Stimulated activated CD4-positive, alpha-beta T cell treated with anti-CD3 and anti-CD28 coated beads, TNF-alpha, amount 100 ng/mL, for 48 hours (primary cell): ENCODE measurements at places on chromosomes 5 and 9.

- DNase-seq = no peak
Observed at GRCh38 chr5:169628892-169629291, 8.2 kb upstream of the DOCK2 start.

- DNase-seq = no peak
Observed at GRCh38 chr5:66413931-66414330, 182.3 kb upstream of the MAST4 start.

DNA sequence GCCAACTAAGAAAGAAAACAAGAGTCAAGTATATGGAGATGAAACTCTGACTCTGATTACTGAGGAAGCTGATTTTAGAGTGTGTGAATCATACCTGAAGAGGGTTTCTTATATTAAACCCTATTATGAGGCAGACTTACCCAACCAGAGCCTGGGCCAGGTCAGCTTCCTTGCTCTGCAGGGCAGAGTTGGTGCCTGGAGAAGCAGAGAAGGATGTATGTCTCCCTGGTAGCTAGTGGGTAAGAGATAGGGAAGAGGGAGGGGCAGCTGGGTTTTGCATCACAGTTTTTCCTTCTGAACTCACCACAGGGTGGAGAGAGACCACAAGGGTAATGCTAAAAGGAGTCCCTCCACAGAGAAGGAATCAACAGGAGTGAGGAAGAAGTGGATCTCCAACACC is 104.1 kb downstream of the CMYA5 start:
- DNase-seq = no peak

GRCh38 chr9:80040457-80040856 is 468.7 kb downstream of the TLE4 start:
- no peak for DNase-seq

- DNase-seq = no peak
Observed at GRCh38 chr5:119022017-119022745, 33.8 kb upstream of the DTWD2 start.

GRCh38 chr9:122193651-122194050 is 33.9 kb downstream of the MORN5 start:
- no peak for DNase-seq

DNA sequence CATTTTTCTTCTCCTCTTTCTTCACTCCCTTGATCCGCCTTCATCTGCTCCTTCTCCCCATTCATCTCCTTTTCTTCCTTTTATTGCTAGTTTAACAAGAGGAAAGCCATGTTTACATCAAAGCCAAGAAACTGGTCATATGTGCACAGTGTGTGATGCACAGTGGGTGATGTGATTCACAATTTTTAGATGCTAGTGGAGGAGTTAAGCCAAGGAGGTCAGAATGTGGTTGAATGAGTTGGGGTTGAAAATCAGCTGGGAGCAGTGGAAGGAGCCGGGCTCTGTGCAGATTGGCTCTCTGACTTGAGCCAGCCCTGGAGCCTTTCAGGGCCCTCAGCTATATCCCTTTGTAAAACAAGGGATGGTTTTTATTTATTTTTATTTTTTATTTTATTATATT is 7.3 kb downstream of the ACER2 start:
- DNase-seq = no peak

DNA sequence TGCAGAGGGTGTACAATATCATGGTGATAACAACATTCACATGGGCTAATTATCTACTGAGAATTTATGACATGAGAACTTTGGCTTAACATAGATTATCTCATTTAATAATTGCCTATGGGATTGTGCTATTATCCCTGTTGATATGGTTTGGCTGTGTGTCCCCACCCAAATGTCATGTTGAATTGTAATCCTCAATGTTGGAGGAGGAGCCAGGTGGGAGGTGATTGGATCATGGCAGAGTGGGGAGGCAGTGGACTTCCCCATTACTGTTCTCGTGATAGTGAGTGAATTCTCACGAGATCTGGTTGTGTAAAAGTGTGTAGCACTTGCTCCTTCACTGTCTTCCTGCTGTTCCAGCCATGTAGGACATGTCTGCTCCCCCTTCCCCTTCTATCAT is 186.4 kb downstream of the TRIM32 start:
- DNase-seq = no peak

GRCh38 chr5:69368458-69369339 is 621 bp downstream of the AK6 start:
- no peak for DNase-seq

DNA sequence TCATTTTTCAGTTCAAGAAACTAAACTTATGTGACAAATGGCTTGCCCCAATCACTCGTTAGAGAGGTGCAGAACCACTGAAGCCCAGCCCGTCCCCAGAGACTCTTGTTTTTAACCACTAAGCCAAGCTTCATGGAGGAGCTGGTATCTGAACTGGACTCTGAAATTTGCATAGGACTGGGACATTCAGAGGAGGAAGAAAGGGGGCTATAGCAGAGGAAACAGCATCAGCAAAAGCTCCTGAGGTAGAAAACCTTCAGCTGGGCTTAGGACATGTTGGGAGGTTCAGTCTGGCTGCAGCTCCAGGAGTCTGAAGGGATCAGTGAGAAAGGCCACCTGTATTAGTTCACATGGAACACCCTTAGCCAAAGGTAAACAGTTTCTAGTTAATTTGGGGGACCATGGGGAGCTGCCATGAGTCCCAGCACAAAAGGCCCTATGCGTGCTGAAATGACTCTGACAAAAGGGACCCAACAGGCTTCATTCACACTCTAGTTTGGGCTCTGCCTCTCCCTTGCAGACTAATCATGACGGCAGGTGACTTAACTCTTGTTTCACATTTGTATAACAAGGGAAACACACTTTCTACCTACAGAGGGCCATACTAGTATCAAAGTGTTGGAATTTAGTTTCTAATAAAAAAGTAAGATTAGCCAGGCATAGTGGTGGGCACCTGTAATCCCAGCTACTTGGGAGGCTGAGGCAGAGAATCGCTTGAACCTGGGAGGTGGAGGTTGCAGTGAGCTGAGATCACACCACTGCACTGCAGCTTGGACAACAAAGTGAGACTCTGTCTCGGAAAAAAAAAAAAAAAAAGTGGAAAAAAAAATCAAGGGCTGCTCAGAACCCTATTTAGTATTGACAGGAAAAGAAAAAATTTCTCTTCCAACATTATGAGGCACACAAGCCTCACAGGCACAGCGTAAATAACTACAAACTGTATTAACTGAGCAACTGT is 10.2 kb downstream of the FBXO10 start:
- DNase-seq = no peak

GRCh38 chr9:129962889-129963703 is 79.9 kb downstream of the FNBP1 start:
- DNase-seq = peak; percentile 63

DNA sequence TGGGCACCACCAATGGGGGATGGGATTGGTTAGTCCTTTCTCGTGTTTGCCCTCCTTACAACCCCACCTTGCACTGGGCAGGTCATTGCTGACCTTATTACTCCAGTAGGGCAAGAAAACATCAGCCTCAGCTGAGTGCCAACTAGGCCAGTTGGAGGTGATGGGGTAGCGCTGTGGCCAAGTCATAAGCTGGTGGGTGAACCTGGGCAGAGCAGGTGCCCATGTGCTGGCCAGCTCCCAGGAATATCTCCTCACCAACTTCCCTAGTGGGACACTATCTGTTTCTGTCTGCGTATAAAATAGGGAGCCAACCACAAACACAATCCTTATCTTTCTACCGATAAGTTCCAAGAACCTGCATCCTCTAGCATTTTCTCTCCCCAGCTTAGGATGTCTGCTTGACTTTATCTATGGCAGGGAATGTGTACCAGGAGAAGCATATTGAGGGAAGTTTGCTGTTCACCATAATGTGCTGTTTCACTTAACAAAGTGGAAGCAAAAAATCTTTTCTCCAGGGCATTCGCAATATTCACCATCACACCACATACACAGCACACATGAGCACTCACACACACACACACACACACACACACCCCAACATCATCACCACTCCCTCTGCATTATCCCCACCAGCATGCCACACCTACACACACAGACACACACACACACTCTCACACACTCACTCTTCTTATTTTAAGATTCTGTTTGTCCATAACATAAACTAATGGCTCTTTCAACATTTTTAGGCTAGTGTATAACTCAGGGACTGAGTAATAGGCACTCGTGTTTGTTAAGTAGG is 390.0 kb downstream of the ENC1 start:
- no peak for DNase-seq

DNA sequence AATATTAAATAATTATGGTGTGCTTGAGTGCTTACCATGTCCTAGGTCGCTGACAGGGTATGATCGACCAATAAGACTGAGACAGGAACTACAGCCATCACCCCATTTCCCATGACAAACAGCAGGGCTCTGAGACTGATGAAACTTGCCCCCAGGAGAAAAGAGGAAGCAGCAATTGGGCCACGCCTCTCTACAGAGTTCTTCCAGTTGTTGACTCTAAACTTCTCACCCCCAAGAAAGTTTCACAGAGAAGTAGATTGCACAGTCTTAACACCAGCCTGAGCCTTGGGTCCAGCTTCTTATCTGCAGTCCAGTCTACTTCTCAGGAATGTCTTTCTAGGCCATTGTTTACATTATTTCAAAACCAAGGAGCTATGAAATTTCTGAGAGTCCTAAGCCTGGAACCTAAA is 182.2 kb upstream of the ANKRD55 start:
- DNase-seq = no peak

DNA sequence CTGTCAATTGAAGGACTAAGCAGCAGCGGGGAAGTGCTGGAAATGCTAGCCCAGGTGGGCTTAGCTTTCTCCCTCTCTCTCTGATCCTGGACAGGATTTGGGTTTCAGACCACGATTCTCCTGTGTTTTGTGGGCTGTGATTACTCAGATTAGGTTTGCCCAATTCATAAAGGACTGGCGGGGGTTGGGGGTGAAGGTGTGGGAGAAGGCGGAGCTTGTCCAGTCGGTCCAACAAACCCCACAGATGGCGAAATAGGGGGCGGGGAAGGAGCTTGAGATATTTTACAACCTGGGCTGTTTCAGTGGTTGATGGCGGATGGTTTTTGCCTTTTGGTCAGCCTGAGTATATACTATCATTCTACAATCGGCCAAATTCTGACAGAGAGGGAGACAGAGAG is 35.2 kb downstream of the PCDHAC2 start:
- DNase-seq = no peak

DNA sequence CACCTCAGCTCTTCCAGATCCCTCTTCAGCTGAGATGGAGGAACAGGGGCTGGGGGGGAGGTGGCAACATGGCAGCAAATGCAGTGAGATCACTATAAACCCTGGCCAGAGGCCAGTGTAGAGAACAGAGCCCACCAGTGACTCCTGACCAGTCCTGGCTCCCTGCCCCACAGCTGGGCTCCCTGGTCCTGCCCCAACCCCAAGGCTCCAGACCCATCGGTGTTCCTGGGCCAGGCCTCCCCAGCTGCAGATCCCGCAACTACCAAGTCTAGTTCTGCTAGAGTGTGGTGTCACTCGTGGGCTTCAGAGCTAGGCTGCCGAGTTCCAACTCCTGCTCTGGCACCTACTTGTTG is 16.8 kb downstream of the AKNA start:
- DNase-seq = no peak

DNA sequence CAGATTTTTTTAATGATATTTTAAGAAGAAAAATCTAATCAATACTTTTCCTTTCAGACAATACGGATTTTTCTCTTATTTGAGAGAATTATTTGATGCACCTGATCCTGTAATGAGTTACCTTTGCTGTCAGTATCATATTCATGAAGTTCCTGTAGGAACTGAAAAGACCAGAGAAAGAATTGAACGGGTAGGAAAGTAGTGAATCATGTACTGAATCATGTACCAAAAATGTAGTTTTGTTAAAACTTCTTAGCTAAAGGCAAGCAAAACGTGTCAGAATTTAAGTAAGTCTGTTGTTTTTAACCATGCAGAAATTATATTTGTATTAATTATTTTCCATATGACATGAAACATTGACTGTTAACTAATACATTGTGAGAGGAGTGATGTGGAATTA is 56.6 kb downstream of the SMC5 start:
- no peak for DNase-seq

GRCh38 chr5:33379757-33380156 is 61.0 kb upstream of the TARS1 start:
- no peak for DNase-seq

GRCh38 chr5:78727786-78728761 is 79.5 kb upstream of the LHFPL2 start:
- DNase-seq = no peak
